ENCODE measurements at places on chromosomes 3 and 15.

DNA sequence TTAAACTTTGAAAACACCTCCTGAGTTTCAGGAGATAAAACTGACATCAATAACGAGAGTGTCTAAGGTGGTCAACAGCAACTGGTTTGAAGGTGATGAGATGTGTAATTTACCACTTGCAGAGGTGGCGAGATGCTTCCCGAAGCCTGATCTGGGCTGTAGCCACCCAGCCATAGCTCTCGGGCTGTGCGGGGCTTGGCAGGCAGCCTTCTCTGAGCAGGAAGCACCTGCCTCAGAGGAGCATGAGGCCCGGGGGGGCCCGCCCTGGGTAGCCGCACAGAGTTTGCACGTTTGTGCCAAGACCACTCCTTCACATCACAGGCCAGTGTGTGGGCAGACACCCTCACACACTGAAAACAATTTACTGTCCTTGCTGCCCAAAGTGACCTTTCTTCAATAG, 220.3 kb downstream of the CACNA2D3 start:
- DNase-seq, result no peak
- H3K27me3 ChIP-seq, result peaks cover 5% of the 10 kb centered on the region
- H3K27ac ChIP-seq, result no peak overlapping the region

GRCh38 chr3:125139386-125139785, 73.2 kb downstream of the SLC12A8 start:
- H3K36me3 ChIP-seq, result no peaks in the 10 kb centered on the region
- no peak for DNase-seq
- H3K27ac ChIP-seq, result no peak overlapping the region
- no peak overlapping the region for H3K4me3 ChIP-seq

DNA sequence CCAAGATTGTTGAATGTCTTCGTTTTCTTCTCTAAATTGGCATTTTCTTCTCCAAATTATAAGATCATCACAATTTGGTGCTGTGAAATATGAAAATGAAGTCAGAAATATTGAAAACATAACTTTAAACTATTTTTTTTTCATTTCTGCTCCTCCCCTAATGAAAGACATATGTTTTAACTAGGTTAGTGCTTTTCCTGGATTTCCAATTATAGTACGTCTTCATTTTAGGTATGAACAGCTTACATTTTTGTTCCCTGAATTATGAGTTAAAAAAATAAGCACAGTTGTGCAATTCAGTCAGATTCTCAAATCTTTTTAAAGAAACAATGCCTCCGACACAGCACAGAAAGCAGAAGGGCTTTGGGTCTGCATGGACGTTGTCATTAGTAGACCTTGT, 83.5 kb upstream of the CFAP20DC start:
- no peak for DNase-seq
- H3K27me3 ChIP-seq, result peaks cover 2% of the 10 kb centered on the region
- no peak overlapping the region for H3K4me3 ChIP-seq
- H3K4me1 ChIP-seq, result no peaks in the 10 kb centered on the region
- no peak overlapping the region for H3K27ac ChIP-seq

DNA sequence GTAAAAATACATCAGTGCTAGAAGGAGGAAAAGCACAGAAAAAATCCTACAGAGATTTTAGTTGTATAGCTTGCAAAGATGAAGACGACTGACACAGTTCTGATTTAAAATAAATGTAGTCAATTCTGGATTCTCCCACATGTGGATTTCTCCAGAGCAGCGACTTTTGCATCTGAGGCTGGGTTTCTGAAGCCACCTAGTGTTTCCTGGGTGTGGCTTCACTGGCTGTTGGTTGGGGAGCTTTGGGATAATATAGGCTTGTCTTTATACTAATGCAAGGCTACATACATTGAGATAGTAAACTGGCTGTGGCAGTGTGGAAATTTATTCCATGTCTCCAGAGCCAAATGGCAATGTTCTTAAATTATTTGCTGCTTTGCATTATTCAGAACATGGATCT, 158.1 kb upstream of the FEZF2 start:
- no peak overlapping the region for H3K4me3 ChIP-seq
- DNase-seq, result no peak
- no peak overlapping the region for H3K27ac ChIP-seq
- no peaks in the 10 kb centered on the region for H3K4me1 ChIP-seq
- no peaks in the 10 kb centered on the region for H3K36me3 ChIP-seq
- H3K27me3 ChIP-seq, result no peaks in the 10 kb centered on the region

GRCh38 chr15:71891026-71891425, 80.7 kb downstream of the NR2E3 start:
- H3K27me3 ChIP-seq, result no peaks in the 10 kb centered on the region
- peaks cover 5% of the 10 kb centered on the region for H3K4me1 ChIP-seq
- H3K36me3 ChIP-seq, result peaks cover 26% of the 10 kb centered on the region
- H3K27ac ChIP-seq, result no peak overlapping the region

DNA sequence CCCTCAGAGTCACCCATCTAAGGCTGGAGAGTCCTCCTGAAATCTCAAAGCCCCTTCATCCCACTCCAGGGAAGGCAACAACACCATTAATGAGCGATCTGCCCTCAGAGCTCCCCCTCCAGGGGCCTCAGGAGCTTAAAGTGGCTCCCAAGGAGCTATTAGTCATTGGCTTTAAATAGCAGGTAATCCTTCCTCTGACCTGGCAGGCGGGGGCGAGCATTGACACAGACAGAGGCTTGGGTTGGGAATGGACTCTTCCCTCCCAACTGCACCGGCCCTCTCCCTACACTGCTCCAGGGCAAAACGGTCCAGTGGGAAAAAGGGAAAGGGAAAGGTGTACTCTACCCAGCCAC, 1.4 kb downstream of the MFGE8 start:
- H3K27me3 ChIP-seq, result peaks cover 7% of the 10 kb centered on the region
- no peak overlapping the region for H3K4me3 ChIP-seq
- H3K4me1 ChIP-seq, result peaks cover 16% of the 10 kb centered on the region

DNA sequence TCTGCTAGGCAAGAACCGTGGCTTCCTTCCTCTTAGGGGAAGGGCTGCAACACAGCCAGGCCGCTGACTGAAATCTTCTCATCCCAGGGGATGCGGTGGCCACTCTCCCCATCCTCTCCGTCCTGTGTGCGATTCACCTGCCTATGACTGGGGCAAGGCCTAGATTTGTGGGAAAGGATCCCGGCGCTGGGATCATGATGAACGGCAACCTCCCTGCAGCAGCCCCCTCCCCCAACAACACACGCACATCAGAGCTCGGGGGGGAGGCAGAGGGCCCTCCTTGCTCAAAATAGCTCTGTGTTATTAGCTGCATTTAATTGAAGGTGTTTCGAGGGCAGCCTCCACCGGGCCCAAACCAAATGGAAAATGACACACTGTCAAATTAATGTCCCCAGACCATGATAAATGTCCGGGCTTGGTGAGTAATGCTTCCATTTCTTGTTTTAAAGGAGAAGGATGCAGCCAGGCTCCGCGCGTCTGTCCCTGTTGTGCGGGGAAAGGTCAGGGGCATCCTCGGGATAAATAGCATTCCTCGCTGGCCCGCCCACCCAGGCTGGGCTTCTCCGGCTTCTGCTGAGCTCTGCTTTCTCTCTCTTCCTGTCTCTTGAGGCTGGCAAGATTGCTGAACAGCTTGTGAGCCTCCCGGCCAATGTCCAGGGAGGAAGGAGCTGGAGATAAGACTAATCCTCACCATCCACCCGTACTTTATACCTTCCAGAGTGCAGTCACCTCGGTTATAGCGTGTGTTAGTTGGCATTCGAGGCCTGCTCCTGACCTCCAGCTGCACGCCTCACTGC, 56.4 kb upstream of the TLE3 start:
- peaks cover 10% of the 10 kb centered on the region for H3K27me3 ChIP-seq
- H3K36me3 ChIP-seq, result no peaks in the 10 kb centered on the region
- no peak overlapping the region for H3K4me3 ChIP-seq
- no peak for DNase-seq
- H3K4me1 ChIP-seq, result no peaks in the 10 kb centered on the region

DNA sequence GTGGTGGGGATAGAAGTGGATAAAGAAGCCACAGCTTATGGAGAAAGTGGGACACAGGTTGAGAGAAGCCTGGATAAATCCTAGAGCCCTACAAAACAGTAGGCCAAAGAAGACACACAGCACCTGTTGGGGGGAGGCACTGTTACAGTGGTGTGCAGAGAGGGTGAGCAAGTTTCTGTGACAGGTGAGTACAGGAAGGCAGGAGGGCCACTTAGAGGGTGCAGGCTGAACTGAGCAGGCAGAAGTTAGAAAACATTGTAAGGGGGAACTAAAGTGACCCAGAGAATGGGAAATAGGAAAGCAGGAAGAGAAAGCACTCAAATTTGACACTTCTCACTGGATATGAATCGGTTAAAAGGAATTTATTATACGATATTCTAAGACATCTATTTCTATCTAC, 146.1 kb upstream of the TMCO5A start:
- no peaks in the 10 kb centered on the region for H3K27me3 ChIP-seq
- no peaks in the 10 kb centered on the region for H3K36me3 ChIP-seq

- H3K4me3 ChIP-seq, result no peak overlapping the region
- H3K27ac ChIP-seq, result no peak overlapping the region
- H3K36me3 ChIP-seq, result no peaks in the 10 kb centered on the region
- no peaks in the 10 kb centered on the region for H3K4me1 ChIP-seq
- DNase-seq, result no peak
Observed at GRCh38 chr3:116483135-116483534, 37.8 kb upstream of the LSAMP start.

DNA sequence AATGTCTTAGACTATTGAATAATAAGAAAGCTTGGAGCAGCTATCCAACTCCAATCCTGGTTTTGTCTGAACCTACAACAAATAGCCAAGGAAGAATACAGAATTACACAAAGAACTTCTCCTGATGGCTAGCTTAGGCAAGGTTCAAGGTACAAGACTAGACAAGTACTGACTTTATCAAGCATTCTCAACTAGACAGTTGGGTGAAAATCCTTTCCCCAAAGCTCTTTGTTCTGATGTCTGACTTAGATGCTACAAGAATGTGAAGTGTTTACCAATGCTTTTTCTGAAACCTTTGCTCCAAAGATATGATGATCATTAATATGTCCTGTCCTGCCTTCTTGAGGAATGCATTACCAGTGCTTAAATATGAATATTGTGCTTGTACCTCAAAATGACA, 113.8 kb downstream of the ANXA2 start:
- DNase-seq, result no peak
- peaks cover 3% of the 10 kb centered on the region for H3K27me3 ChIP-seq
- no peak overlapping the region for H3K27ac ChIP-seq
- no peaks in the 10 kb centered on the region for H3K36me3 ChIP-seq

DNA sequence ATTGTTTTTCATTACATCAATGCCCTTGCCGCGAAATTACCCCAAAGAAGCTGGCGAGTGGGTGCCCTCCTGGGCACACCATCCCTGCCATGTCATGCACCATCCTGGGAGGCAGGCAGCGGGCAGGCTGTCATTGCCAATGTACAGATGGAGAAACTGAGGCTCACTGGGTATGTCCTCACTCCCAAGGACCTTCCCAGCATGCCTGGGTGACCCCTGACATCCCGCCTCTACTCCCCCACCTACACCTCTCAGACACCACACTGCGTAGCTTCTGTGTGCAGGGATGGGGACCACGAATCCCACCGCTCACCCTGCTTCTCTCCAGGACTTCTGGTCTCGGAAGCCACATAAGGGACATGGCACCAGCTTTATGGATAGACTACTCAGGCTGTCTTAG, 41.0 kb upstream of the SLC41A3 start:
- DNase-seq, result no peak
- H3K4me3 ChIP-seq, result no peak overlapping the region
- H3K27me3 ChIP-seq, result peaks cover 7% of the 10 kb centered on the region
- H3K4me1 ChIP-seq, result no peaks in the 10 kb centered on the region
- no peaks in the 10 kb centered on the region for H3K36me3 ChIP-seq
- no peak overlapping the region for H3K27ac ChIP-seq

DNA sequence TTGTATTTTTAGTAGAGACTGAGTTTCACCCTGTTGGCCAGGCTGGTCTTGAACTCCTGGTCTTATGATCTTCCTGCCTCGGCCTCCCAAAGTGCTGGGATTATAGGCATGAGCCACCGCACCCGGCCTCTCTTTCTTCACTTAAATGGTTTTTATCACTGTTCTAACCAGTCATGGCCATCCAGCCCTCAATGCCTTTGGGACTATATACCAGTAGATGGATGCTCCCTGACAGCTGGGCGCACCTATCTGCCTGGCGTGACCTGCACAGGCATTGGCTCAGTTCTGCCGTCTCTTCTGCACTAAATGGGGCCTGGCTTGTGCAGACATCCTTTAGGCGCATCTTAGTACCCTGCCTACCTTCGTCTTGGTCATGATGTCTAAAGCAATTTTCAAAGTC, 233.4 kb downstream of the ADAMTS17 start:
- no peak overlapping the region for H3K27ac ChIP-seq
- H3K4me3 ChIP-seq, result no peak overlapping the region
- DNase-seq, result no peak
- peaks cover 3% of the 10 kb centered on the region for H3K27me3 ChIP-seq

GRCh38 chr3:23421811-23422516, 218.8 kb downstream of the UBE2E2 start:
- peaks cover 22% of the 10 kb centered on the region for H3K4me1 ChIP-seq
- no peaks in the 10 kb centered on the region for H3K27me3 ChIP-seq
- no peak overlapping the region for H3K4me3 ChIP-seq
- peaks cover 16% of the 10 kb centered on the region for H3K36me3 ChIP-seq

DNA sequence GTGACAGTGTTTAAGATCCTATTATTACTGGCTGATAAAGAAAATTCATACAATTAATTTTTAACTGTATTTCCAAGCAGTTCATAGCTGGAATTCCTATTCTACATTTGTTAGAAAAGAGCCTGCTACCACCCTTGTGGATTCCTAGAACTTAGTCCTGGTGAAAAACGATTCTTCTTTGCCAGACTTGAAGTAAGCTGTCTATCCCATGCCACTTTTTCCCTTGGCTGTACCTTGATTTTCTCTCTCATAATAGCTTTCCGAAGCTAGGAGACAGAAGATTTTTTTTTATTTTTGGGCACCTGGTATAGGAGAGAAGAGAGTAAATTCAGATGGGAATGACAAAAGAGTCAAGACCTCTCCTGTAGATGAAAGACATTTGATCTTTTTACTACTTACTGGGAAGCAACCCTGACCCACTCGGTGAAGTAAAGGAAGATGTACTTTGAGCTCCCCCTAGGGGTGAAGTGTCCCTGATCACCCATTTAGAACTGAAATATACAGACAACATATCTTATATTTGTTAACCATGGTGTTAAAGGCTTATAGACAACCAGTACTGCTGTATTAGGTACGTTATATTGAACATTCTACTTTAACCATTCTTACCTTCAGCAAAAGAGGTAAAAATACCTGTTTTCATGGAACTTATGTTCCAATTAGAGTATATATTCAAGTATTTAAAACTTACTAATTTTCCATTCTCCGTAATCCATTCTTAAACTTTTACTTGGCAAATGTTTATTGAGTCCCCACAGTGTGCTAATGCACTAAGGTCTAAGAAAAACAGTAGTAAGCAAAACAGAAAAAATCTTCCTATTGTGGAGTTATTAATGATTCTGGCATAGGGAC, 36.2 kb upstream of the C3orf38 start:
- H3K4me1 ChIP-seq, result peaks cover 7% of the 10 kb centered on the region
- no peak overlapping the region for H3K27ac ChIP-seq
- peaks cover 18% of the 10 kb centered on the region for H3K36me3 ChIP-seq
- no peaks in the 10 kb centered on the region for H3K27me3 ChIP-seq
- peak; percentile 38 for DNase-seq
- no peak overlapping the region for H3K4me3 ChIP-seq
